ENCODE measurements at places on chromosomes 2 and 18.

- DNase-seq = no peak
Observed at GRCh38 chr18:49055196-49055595, 104.4 kb upstream of the SMAD7 start.

GRCh38 chr2:171531291-171531690 is 9.0 kb downstream of the CYBRD1 start:
- no peak for DNase-seq

DNA sequence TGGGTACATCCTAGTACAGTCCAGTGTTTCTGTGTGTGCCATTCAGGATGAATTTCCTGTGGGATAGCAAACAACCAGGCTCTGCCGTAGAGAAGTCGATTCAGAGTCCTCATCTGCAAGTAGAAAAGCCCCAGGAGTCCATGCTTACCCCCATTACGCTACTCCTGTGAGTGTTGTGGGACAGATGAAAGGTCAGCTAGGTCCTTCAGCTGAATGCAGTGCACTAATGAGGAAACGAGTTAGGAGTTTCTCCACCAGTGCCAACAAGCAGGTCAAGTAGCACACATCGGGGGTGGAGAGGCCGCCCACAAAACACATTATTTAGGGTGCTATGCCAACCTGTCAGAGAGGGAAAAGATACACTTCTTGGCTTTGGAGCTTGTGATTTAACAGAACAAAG is 2.5 kb upstream of the GPR39 start:
- no peak for DNase-seq

DNA sequence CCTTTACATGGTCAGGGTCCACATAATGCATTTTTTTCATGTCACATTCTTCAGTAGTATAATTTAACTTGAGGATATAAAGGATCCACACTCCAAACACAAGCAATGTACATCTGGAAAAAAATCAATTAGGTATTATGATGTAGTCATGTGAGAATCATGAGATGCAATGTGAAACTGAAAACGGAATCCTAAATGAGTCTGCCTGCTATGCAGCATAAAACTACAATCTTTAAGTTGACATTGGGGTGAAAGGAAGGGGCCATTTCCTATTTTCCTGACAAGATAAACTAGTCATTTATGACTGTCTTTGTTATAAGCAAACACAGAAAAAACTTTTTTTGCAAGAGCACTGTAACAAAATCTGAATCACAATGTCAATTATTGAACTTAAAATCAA is 27.6 kb downstream of the ST3GAL5 start:
- DNase-seq = no peak

GRCh38 chr2:31138037-31138962 is at the start of gene GALNT14:
TSS of gene GALNT14 (minus strand) at chr2:31138440. CDS start at chr2:31138086, 354 bp downstream.
- DNase-seq = no peak

- DNase-seq = no peak
Observed at GRCh38 chr2:191508738-191509137, 169.2 kb upstream of the NABP1 start.

DNA sequence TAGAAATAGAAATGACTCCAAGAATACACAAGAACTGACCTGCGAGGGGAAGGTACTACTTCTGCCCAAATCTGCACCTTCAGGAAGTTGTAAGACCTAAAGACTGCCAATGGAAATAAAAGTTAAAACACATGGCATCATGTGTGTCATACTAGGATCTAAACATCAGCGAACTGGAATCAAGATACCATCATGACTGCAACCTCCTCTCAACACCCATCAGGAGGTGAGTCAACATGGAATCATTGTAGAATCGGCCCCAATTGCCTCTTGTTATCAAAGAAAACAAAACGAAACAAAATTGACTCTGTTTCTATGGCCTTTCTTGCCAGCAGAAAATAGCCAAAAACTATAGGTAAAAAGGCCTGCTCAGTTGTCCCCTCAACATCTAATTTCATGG is 15.1 kb downstream of the RDH14 start:
- no peak for DNase-seq

- DNase-seq = no peak
Observed at GRCh38 chr2:163652751-163653150, 83.1 kb downstream of the FIGN start.

DNA sequence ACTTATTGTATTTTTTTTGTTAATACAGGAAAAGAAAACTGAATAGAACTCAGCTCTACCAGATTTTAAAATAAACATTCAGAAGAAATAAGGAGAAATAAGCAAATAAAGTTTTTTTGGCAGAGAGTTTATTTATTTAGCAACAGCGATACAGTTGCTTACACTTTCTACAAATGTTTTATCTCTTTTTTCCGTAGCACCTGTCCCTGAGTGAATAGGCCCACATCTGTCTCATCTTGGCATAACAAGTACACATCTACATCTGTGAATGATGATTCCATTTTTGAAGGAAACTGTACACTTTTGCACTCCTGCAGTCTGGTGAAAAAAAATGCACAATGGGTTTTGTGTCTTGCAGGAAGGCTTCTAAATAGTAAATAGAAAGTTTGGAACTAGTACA is 783.6 kb upstream of the ZEB2 start:
- no peak for DNase-seq

DNA sequence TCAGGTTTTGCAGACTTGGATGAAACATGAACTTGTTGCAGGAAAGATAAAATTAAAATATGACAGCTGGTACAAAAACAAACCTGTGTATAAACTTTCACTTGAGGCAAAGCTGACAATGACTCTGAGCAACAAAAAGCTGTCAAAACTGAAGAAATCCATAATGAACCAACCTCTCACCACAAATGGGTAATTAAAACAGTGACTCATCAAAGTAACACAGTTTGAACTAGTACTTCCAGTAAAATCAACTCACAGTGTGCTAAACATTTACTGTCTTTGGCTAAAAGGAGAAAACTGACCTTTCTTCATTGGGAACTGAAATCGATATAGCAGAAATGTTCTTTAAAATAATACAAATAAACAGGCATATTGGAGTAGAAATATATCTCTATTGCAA is 209.7 kb downstream of the WDPCP start:
- DNase-seq = no peak

DNA sequence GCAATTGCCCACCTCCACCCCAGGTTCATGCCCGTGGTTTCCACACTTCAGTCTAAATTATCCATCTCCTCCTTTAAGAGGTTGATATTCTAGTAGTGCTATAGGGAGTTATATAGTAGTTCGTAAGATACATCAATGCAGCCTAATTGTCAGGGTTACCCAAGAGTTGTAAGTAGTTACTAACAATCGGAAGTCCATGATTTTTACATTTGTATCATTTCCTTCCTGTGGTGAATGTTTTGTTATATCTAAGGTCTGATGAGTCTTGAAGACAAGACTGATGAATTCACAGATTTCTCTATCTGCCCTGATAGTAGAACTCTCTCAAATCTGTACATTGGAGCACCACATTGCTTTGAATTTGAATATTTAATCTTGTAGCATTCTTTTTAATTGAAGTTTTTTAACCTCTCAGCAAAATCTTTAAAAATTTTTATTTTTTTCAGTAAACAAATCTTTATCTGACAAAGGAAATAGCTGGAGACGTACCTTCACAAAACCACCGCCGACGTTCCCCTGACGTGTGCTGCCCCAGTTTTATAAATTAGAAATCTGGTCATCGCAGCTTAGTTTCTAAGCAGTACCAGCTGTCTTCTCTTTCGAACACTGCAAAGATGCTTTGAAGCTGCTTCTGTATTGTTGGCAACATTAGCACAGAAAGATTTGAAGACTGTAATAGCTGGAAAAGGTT is 264.5 kb downstream of the SOCS6 start:
- DNase-seq = no peak

GRCh38 chr2:69026026-69026425 is 13.0 kb downstream of the ANTXR1 start:
- no peak for DNase-seq

DNA sequence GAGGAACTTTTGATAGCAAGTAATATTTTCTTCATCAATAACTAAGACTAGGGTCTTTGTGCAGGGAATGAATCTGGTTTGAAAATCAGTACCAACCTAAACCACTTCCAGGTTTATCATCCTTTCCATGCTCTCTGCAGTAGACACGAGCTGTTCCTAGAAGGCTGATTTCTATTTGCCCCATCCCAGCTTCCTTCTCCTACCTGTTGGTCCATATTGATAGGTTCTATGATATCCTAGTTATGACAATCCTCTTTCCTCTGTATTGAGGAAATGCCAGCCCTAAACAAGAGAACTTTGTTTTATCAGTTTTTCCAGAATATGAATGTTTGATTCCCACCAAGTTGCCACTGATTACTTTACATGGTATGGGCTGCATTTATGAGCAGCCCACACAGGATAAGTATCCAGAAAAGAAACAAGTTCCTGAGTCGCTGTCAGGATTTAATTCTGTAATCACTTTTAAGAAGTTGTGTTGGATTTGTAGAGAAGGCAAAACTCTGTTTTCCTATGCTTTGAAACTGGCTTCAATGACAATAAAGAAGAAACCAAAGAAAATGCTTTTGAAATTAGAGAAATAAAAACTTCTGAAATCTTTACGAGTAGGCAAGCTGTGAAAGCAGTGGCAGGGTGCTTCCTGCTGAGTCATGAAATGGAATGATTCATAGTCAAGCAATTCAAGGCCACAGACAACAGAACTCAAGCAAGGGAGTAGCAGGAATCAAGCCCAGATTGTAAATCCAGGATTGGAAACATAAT is 37.3 kb upstream of the TANK start:
- no peak for DNase-seq

- DNase-seq = no peak
Observed at GRCh38 chr2:189066037-189066436, 91.9 kb downstream of the COL3A1 start.

DNA sequence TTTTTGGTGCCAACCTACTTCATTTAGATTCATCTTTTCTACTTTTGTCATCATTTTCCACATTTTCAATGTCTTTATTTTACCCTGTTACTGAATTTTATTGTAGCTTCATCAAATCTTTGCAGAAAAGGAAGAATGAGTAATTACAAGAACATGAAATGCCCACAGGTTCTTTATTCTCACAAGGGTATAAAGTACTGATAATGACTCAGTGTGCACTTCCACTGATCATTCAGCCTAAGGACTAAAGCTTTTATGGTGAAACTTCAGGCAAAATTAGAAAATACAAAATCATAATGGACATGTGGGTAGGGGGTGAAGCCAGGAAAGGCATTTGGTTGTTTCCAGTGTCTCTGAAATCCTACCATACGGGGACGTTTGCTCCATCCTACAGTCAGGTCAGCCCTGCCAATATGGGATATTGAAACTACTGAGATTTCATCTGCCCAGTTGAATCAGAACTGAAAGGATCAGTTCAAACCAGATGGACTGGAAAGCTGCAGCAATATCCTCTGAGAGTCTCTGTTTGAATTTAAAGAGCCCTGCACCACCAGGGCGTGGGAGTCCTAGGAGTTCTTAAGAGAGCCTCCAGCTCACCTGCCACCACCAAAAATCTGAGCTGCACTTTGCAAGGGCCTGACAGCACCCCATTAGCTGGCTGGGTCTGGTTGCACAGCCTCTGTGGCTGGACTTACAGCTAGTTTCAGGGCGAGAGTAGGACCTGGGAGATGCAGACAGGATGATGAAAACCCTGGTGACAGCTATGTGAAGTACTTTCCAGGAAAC is 390.4 kb downstream of the CMPK2 start:
- no peak for DNase-seq

DNA sequence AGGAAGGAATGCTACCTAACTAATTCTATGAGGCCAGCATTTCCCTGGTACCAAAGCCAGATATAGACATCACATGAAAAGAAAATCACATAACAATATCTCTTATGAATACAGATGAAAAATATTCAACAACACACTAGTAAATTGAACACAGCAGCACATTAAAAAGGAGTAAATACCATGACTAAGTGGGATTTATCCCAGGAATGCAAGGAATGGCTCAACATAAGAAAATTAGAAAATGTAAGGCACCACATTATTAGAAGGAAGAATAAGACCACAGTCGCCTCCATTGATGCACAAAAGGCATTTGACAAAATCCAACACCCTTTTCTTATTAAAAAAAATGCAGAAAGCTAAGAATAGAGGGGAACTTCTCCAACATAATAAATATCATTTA is 133.9 kb downstream of the TTC32 start:
- DNase-seq = no peak

- no peak for DNase-seq
Observed at GRCh38 chr2:37102588-37102987, 18.3 kb downstream of the GPATCH11 start.

GRCh38 chr2:135052997-135053474 is 944 bp downstream of the RAB3GAP1 start:
- no peak for DNase-seq

DNA sequence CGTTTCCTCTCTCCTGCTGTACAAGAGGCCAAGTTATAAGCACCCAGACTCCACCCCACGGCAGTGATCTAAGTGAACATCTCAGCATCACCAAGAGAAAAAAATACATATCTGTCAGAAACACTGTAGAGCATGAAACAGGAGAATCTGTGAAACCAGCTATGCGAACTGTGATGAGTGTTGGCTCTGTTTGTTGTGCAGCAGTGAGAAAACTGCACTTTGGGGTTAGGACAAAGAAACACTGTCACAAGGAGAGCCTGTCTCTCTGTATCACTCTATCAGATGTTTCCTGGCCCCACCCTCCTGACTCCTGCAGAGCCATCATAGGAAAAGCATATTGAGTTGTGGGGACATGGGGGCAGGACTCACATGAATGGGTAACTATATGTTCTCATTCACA is 87.1 kb downstream of the LAMA3 start:
- no peak for DNase-seq

- no peak for DNase-seq
Observed at GRCh38 chr2:238203973-238204683, 633 bp upstream of the ILKAP start.

- peak; percentile 65 for DNase-seq
Observed at GRCh38 chr2:216596236-216596979, 36.8 kb upstream of the IGFBP2 start.

GRCh38 chr2:28620801-28621171 is 124.9 kb downstream of the PLB1 start:
- no peak for DNase-seq

DNA sequence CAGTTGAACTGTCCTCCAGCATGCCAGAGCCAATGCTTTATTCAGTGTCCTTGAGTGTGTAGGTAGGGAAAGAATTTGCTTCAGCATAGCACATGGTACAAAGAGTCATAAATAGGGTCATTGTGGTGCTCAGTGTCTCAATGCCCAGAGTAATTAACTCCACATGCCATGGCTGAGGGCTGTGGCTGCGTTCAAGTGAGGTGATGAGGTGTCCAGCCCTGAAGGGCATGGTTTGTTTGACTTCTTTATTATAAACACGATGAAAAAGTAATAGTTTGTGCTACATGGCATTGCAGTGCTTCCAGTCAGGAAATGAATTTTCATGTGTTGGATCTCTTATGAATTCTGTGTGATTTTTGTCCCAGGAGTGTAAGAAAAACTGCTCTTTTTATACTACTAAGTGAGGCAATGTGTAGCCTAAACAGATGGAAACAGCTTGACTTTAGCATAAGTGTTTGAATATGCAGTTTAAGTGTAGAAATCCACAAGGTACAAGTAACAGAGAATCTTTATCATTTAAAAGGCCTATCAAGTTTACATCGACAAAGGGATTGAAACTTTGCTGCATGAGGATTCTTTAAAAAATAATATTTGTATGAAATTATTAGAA is 507.9 kb upstream of the CDH2 start:
- DNase-seq = no peak

- DNase-seq = no peak
Observed at GRCh38 chr2:201057715-201058248, 13.7 kb downstream of the HYCC2 start.
